Right atrium auricular region (tissue), 2 donors: ENCODE measurements at places on chromosomes 5 and 9.

GRCh38 chr9:119968836-119969707 is 599.8 kb upstream of the BRINP1 start:
- DNase-seq: peak; percentile 80
- no peak overlapping the region for H3K4me3 ChIP-seq
- no peaks in the 10 kb centered on the region for H3K4me1 ChIP-seq
- H3K27ac ChIP-seq: no peak overlapping the region

GRCh38 chr5:37721447-37721871 is 118.4 kb downstream of the GDNF start:
- no peaks in the 10 kb centered on the region for H3K36me3 ChIP-seq
- no peak overlapping the region for H3K27ac ChIP-seq
- no peak for DNase-seq

DNA sequence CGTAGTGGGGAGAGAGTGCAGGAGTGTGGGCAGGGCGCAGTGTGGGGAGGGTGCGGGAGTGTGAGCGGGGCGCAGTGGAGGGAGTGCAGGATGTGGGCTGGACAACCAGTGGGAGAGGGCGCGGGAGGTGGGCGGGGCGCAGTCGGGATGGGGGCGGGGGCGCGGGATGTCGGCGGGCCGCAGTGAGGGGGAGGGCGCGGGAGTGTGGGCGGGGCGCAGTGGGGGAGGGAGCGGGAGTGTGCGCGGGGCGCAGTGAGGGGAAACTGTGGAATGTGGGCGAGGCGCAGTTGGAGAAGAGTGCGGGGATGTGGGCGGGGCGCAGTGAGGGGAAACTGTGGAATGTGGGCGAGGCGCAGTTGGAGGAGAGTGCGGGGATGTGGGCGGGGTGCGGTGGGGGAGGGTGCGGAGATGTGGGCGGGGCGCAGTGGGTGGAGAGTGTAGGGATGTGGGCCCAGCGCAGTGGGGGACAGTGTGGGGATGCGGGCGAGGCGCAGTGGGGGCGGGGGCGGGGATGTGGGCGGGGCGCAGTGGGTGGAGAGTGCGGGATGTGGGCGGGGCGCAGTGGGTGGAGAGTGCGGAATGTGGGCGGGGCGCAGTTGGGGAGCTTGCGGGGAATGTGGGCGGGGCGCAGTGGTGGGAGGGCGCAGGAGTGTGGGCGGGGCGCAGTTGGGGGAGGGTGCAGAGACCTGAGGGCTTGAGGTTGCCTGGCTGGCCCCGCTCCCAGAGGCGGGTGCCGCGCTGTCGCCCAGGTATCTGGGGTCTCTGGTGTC is at the start of gene NXNL2:
Gene NXNL2 (plus strand): TSS at position 723 of the 770 bp plus-strand sequence. CDS start 257 bp downstream, outside the sequence.
- peak; percentile 66 for DNase-seq
- H3K4me1 ChIP-seq: no peaks in the 10 kb centered on the region
- H3K27me3 ChIP-seq: peaks cover 10% of the 10 kb centered on the region
- peak within 1 kb of the TSS; percentile 36 for H3K4me3 ChIP-seq

DNA sequence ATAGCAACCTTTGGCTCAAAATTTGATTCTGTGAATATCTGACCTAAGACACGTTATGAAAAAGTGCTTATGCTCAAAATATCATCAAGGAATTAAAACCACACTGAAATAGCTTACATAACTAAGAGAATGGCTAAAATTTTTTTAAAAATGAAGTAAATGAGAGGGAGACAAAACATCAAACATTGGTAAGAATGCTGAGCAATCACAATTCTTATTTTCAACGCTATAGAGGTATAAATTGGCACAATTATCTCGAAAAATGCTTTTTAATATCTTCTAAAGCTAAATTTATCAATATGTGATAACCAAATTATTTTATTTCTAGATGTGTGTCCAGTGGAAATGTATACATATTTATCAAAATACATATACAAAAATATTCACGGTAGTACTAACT is 381.3 kb downstream of the ANXA1 start:
- no peaks in the 10 kb centered on the region for H3K27me3 ChIP-seq
- H3K4me3 ChIP-seq: no peak overlapping the region
- H3K36me3 ChIP-seq: no peaks in the 10 kb centered on the region
- H3K27ac ChIP-seq: no peak overlapping the region

GRCh38 chr9:37617832-37618231 is 25.4 kb upstream of the TOMM5 start:
- H3K4me3 ChIP-seq: no peak overlapping the region
- DNase-seq: no peak
- no peaks in the 10 kb centered on the region for H3K36me3 ChIP-seq
- H3K4me1 ChIP-seq: no peaks in the 10 kb centered on the region

- no peaks in the 10 kb centered on the region for H3K4me1 ChIP-seq
- no peak overlapping the region for H3K4me3 ChIP-seq
- H3K27me3 ChIP-seq: no peaks in the 10 kb centered on the region
- no peak overlapping the region for H3K27ac ChIP-seq
- no peaks in the 10 kb centered on the region for H3K36me3 ChIP-seq
Observed at GRCh38 chr5:29262339-29263123, 1931.0 kb upstream of the CDH6 start.

- no peaks in the 10 kb centered on the region for H3K27me3 ChIP-seq
- H3K4me3 ChIP-seq: no peak overlapping the region
- DNase-seq: no peak
- no peak overlapping the region for H3K27ac ChIP-seq
- no peaks in the 10 kb centered on the region for H3K36me3 ChIP-seq
Observed at GRCh38 chr5:168443950-168444700, 42.1 kb upstream of the RARS1 start.

GRCh38 chr9:123455187-123455586 is 99.2 kb downstream of the CRB2 start:
- no peak overlapping the region for H3K4me3 ChIP-seq
- H3K36me3 ChIP-seq: no peaks in the 10 kb centered on the region
- no peaks in the 10 kb centered on the region for H3K4me1 ChIP-seq

- H3K27me3 ChIP-seq: no peaks in the 10 kb centered on the region
- peak overlapping the region; percentile 91 for H3K27ac ChIP-seq
- no peak for DNase-seq
- H3K4me1 ChIP-seq: peaks cover 57% of the 10 kb centered on the region
- peak overlapping the region; percentile 74 for H3K4me3 ChIP-seq
- H3K36me3 ChIP-seq: no peaks in the 10 kb centered on the region
Observed at GRCh38 chr5:95731571-95732554, 727 bp downstream of the RHOBTB3 start.

GRCh38 chr5:122730037-122730436 is 44.8 kb upstream of the SNX2 start:
- no peak overlapping the region for H3K27ac ChIP-seq
- no peak overlapping the region for H3K4me3 ChIP-seq
- H3K4me1 ChIP-seq: no peaks in the 10 kb centered on the region
- no peaks in the 10 kb centered on the region for H3K36me3 ChIP-seq

DNA sequence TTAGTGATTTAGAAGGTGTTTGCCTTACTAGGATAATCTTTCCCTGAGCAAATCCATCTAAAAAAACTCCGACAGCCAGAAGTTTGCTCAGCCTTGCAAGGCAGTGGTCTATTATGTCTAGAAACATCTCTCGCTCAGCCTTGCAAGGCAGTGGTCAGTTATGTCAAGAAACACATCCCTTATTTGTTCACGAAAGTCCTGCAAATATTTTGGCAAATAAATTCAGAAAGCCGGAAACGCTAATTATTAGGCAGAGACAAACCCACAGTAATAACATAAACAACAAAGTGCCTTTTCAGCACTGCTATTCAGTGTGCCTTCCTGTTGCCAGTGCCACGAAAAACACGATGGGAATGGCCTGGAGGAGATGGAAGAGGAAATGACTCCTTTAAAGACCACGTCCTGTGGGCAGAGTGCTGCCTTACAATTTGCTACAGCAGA is 184.5 kb downstream of the GNAQ start:
- peaks cover 39% of the 10 kb centered on the region for H3K4me1 ChIP-seq
- no peak overlapping the region for H3K4me3 ChIP-seq
- H3K27ac ChIP-seq: peak overlapping the region; percentile 82
- no peaks in the 10 kb centered on the region for H3K36me3 ChIP-seq
- DNase-seq: no peak
- no peaks in the 10 kb centered on the region for H3K27me3 ChIP-seq

DNA sequence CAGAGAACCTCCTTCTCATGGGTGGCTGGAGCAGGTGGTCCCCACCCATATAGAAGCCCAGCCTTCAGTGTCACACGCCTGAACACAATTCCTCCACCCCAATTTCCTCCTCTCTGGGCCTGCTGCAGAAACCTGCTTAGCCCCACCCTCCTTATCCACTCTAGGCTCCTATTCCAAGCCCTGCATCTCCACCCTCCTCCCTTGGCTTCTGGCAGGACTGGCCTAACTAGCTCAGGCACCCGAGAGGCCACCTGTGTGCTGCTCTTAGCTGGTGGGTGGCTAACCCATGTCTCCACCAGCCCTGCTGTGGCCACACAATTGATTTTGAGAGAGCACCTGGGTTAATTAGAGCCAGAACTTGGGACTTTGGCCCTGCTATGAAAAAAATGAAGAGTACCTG is 77.3 kb upstream of the ATP10B start:
- DNase-seq: no peak
- H3K4me3 ChIP-seq: no peak overlapping the region
- H3K27me3 ChIP-seq: no peaks in the 10 kb centered on the region
- no peak overlapping the region for H3K27ac ChIP-seq

GRCh38 chr5:32261198-32261597 is 51.5 kb downstream of the MTMR12 start:
- peaks cover 25% of the 10 kb centered on the region for H3K36me3 ChIP-seq
- H3K27ac ChIP-seq: peak overlapping the region; percentile 57
- DNase-seq: no peak
- no peaks in the 10 kb centered on the region for H3K27me3 ChIP-seq
- H3K4me3 ChIP-seq: no peak overlapping the region
- no peaks in the 10 kb centered on the region for H3K4me1 ChIP-seq

DNA sequence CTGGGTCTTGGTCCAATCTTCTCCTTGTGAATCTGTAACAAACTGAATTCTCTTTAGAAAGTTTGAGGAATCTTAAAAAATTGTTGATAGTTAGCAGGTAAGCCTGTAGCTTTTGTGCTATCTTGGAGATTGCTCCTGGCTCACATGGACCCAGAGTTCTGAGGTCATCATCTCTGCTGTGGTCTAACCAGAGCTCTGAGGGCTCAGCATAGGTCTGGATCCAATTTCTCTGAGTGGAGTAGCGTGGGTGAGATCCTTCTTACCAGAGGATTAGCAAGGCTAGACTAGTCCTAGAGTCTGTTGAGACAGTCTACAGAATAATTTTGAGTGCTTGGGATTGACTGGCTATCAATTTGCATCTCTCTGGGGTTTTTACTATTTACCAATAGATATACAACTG is 60.5 kb upstream of the IL6ST start:
- H3K36me3 ChIP-seq: no peaks in the 10 kb centered on the region
- no peak overlapping the region for H3K4me3 ChIP-seq
- peaks cover 20% of the 10 kb centered on the region for H3K4me1 ChIP-seq

- H3K36me3 ChIP-seq: no peaks in the 10 kb centered on the region
- no peaks in the 10 kb centered on the region for H3K27me3 ChIP-seq
- H3K27ac ChIP-seq: no peak overlapping the region
- no peak overlapping the region for H3K4me3 ChIP-seq
Observed at GRCh38 chr9:79902825-79903600, 331.2 kb downstream of the TLE4 start.

- no peaks in the 10 kb centered on the region for H3K27me3 ChIP-seq
- H3K4me1 ChIP-seq: no peaks in the 10 kb centered on the region
- no peak overlapping the region for H3K4me3 ChIP-seq
- H3K36me3 ChIP-seq: peaks cover 17% of the 10 kb centered on the region
- DNase-seq: no peak
Observed at GRCh38 chr5:176934309-176934930, 35.3 kb upstream of the HK3 start.

DNA sequence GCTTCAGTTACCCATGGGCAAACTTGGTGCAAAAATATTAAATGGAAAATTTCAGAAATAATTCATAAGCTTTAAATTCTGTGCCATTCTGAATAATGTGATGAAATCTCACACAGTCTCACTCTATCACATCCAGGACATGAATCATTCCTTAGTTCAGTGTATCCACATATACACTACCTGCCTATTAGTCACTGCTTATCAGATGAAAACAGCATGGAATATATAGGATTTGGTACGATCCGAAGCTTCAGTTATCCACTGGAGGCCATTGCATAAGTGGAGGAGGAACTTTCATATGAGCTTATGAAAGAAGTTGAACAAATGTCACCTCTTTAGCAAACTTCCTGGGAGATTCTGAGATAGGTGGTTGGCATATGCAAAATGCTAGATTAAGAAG is 64.2 kb downstream of the GAPVD1 start:
- no peak overlapping the region for H3K27ac ChIP-seq
- H3K4me3 ChIP-seq: no peak overlapping the region
- H3K4me1 ChIP-seq: no peaks in the 10 kb centered on the region
- peaks cover 71% of the 10 kb centered on the region for H3K36me3 ChIP-seq

- H3K27me3 ChIP-seq: no peaks in the 10 kb centered on the region
- no peak for DNase-seq
- H3K36me3 ChIP-seq: no peaks in the 10 kb centered on the region
- H3K4me3 ChIP-seq: no peak overlapping the region
Observed at GRCh38 chr5:148973455-148973854, 89.4 kb downstream of the SH3TC2 start.

DNA sequence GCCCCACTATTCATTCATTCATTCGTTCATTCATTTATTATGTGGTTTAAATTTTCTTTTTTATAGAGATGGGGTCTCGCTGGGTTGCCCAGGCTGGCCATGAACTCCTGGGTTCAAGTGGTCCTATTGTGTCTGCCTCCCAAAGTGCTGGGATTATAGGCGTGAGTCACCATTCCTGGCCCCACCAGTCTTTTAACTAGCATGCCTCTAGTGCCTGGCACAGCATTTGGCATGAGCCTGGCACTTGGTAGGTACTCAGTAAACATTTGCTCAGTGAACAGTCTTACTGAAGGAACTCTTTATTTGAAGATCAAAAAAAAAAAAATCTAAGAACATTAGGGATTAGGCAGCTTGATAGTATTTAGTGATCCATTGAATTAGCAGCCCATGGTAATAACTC is 98.1 kb downstream of the KDM4C start:
- H3K27ac ChIP-seq: no peak overlapping the region
- H3K4me3 ChIP-seq: no peak overlapping the region
- no peaks in the 10 kb centered on the region for H3K36me3 ChIP-seq
- H3K4me1 ChIP-seq: no peaks in the 10 kb centered on the region
- no peak for DNase-seq
- no peaks in the 10 kb centered on the region for H3K27me3 ChIP-seq

GRCh38 chr5:77308154-77308960 is 97.9 kb downstream of the PDE8B start:
- DNase-seq: no peak
- no peaks in the 10 kb centered on the region for H3K27me3 ChIP-seq
- peaks cover 32% of the 10 kb centered on the region for H3K4me1 ChIP-seq
- no peak overlapping the region for H3K27ac ChIP-seq

- H3K36me3 ChIP-seq: no peaks in the 10 kb centered on the region
- DNase-seq: no peak
- H3K27ac ChIP-seq: no peak overlapping the region
- H3K27me3 ChIP-seq: no peaks in the 10 kb centered on the region
Observed at GRCh38 chr5:7074176-7074575, 321.8 kb upstream of the ADCY2 start.

DNA sequence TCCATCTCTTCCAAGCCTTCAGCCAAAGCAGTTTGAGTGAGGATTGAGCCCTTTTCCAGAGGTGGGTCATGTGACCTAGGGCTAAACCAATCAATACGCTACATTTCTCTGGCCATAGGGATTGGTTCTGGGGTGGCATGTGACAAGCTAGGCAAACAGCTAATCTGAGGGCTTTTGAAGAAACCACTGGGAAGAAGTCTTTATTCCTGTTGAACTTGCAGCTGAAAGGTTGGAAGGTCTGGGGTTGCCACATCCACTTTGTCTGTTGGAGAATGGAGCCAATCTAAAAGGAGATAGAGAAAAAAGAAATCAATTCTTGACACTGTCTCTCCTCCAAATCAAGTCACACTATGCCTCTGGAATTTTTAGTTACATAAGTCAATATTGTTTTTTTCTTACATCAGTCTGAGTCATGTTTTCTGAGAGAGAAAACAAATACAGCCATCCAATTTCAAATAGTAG is 637.8 kb upstream of the WWC1 start:
- H3K27me3 ChIP-seq: no peaks in the 10 kb centered on the region
- H3K36me3 ChIP-seq: no peaks in the 10 kb centered on the region
- no peaks in the 10 kb centered on the region for H3K4me1 ChIP-seq
- no peak overlapping the region for H3K27ac ChIP-seq
- no peak overlapping the region for H3K4me3 ChIP-seq
